ENCODE measurements at places on chromosomes 13 and 19.
A peak's percentile ranks its signal among the peaks of the same experiment; 100 is the strongest.

GRCh38 chr19:2636141-2636896 lies 66.2 kb downstream of the GNG7 start:
- no peaks in the 10 kb centered on the region for H3K36me3 ChIP-seq
- no peak overlapping the region for H3K27ac ChIP-seq
- DNase-seq: no peak
- H3K4me1 ChIP-seq: peaks cover 13% of the 10 kb centered on the region
- no peaks in the 10 kb centered on the region for H3K27me3 ChIP-seq

DNA sequence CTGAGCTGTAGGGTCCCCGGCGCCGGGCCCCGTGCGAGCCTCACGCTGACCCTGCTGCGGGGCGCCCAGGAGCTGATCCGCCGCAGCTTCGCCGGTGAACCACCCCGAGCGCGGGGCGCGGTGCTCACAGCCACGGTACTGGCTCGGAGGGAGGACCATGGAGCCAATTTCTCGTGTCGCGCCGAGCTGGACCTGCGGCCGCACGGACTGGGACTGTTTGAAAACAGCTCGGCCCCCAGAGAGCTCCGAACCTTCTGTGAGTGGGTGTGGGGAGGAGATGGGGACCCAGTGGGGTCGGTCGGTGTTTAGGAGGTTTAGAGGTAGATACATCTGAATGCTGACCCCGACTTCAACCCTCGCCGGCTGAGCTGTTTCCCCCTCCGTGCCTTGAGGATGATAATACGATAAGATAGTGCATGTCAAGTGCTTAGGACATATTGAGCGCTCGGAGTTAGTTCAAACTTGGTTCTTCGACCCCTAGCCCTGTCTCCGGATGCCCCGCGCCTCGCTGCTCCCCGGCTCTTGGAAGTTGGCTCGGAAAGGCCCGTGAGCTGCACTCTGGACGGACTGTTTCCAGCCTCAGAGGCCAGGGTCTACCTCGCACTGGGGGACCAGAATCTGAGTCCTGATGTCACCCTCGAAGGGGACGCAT lies 1.9 kb downstream of the ICAM5 start:
- H3K36me3 ChIP-seq: no peaks in the 10 kb centered on the region
- peaks cover 96% of the 10 kb centered on the region for H3K27me3 ChIP-seq
- DNase-seq: no peak
- peak overlapping the region; percentile 50 for H3K4me3 ChIP-seq
- no peaks in the 10 kb centered on the region for H3K4me1 ChIP-seq

DNA sequence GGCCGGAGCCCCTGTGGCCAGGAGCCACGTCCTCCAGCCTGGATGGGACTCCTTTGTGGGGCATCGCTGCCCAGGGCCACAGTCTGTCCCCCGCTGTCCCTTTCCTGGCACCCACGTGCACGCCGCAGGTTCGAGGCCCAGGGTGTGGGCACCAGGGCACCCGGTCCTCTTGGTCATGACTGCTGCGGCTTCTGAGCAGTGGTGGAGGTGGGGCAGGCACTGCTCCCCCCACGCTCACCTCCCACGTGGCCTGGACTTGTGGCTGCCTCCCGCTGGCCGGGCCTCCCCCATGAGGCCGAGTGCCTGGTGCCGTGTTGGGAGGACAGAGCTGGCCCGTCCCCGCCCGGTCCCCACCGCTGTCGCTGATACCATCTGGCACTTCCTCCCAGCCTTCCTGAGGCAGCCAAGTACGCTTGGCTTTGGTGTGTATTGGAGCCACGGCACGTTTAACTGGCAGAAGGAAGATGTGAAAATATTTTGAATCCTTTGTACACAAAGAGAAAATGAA lies 12.8 kb downstream of the SPPL2B start:
- H3K27ac ChIP-seq: no peak overlapping the region
- no peak overlapping the region for H3K4me3 ChIP-seq
- H3K27me3 ChIP-seq: no peaks in the 10 kb centered on the region

DNA sequence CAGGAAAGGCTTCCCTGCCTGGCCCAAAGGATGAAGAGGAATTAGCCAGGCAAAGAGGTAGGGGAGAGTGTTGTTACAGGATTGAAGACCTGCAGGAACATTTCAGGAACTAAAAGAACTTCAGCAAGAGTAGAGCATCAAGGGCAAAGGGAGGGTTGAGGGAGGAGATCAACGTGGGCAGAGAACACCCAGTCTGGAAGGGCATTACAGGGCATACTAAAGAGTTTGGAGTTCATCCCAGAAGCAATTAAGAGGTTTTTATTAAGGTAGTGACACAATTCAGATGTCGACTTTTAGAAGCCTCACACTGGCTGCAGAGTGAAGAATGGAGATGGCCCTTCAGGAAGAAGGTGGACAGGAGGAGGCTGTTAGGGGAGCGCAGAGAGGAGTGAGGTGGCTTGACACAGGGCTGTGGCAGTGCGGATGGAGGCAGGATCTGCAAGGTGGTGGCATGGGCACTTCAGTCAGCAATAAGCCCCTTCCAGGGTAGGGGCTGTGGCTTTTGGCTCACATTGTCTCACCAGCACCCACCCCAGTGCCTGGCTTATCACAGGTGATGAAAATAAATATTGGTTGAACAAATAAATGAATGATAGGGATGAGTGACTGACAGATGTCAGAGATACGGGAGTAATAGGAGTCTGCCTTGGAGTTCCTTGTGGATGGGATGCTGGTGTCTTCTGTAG lies 24.9 kb downstream of the TEX26 start:
- no peak for DNase-seq
- H3K4me3 ChIP-seq: no peak overlapping the region
- no peaks in the 10 kb centered on the region for H3K4me1 ChIP-seq
- H3K27ac ChIP-seq: no peak overlapping the region
- no peaks in the 10 kb centered on the region for H3K27me3 ChIP-seq
- H3K36me3 ChIP-seq: no peaks in the 10 kb centered on the region

DNA sequence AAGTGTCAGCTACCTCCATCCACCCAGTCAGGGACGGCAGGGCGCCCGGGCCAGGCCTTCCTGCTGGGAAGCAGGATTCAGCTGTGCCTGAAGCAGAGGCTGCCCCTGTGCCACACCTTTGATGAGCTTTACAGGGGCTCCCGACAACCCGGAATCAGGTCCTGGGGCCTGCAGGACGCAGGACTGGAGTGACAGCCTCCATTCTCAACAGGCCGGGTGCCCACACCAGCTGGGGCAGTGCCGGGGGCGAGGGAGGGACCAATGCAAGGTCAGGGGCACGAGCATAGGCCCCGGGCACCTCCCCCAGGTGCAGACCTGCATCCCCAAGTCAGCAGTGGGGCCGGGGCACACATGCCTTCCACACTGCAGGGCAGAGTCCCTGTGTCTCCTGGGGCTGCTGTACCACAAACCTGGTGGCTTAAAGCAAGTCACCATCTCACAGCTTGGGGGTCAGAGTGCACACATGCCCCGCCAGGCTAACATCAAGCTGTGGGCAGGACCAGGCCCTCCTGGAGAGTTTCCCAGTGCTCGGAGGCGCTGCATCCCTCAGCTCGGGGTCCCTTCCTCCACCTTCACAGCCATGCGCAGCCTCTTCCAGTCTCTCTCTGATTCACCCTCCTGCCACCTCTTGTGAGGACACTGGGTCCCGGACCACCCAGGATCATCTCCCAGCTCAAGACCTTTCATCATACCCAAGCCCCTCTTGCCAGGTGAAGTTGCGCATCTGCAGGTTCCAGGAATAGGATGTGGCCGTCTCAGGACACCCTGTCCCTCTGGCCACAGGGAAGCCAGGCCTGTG lies 13.4 kb downstream of the UBXN6 start:
- peak overlapping the region; percentile 12 for H3K27ac ChIP-seq
- H3K27me3 ChIP-seq: no peaks in the 10 kb centered on the region
- H3K4me1 ChIP-seq: no peaks in the 10 kb centered on the region
- DNase-seq: no peak
